Right renal cortex interstitium (tissue), 3 donors: ENCODE measurements at places on chromosomes 16 and 17. TPM values are rescaled to one million over a fixed set of nuclear protein-coding genes. Genes with fewer than 3 reads are reported as not detected.

NPIPB9 gene
- polyA plus RNA-seq = 1.8 TPM

TEKT5 gene
- polyA plus RNA-seq = 0.22 TPM

GRCh38 chr16:19499481-19499880 is 22.4 kb downstream of the GDE1 start:
- no peak for DNase-seq

DNA sequence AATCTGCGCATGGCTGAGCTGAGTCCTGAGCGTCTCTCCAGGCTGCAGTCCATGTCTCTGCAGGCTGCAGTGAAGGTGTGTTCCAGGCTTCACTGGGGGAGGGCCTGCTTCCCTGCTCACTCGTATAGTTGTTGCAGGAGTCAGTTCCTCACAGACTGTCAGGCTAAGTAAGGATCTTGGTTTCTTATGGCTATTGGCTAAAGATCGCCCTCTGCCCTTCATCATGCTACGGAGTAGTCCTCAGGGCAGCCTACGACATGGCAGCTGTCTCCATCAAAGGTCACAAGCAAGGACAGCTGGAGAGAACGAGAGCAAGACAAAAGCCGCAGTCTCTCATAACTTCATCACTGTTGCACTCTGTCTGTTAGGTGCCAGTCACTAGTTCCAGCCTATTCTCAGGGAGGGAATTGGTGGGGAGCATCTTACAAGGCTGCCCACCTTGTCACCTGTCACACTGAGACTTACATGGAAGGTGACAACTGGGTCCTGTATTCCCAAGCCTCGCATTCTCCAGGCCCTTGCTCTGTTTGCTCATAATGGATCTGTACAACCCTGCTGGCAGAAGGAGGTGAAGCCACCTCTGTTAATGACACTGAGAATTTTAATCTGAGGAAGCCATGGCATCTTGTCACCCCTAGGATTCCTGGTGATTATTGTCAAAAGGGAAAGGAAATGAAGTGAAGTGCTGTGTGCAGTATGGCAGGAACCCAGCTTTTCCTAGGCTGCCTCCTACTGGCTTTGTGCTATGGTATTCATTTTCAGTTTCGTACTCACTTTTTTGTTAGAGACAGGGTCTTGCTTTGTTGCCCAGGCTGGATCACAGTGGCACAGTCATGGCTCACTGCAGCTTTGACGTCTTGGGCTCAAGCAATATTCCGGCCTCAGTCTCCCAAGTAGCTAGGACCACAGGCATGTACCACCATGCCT is 43.4 kb downstream of the MFSD11 start:
- no peak for DNase-seq

DNA sequence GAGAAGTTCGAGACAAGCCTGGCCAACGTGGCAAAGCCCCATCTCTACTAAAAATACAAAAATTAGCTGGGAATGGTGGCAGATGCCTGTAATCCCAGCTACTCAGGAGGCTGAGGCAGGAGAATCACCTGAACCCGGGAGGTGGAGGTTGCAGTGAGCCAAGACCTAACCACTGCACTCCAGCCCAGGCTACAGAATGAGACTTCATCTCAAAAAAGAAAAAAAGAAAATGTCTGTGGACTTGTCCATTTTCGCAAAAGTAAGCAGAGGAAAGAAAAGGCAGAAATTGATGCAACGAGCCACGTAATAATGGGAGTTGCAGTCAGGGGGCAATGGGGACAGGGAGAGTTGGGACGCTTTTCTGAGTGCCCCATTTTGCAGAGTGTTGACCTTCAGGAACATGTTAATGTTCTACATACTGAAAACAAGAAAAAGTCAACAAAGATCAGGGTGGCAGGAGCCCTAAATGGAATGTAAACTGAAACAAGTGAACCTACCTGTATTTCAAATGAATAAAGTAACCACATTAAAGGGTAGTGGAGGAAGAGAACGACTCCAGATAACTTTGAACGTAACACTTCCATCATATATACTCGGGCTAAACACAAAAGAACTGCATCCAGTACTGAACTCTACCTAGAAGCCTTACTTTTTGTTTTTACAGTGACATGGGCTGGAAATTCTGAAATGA is 76.4 kb downstream of the CNGB1 start:
- DNase-seq = no peak

DNA sequence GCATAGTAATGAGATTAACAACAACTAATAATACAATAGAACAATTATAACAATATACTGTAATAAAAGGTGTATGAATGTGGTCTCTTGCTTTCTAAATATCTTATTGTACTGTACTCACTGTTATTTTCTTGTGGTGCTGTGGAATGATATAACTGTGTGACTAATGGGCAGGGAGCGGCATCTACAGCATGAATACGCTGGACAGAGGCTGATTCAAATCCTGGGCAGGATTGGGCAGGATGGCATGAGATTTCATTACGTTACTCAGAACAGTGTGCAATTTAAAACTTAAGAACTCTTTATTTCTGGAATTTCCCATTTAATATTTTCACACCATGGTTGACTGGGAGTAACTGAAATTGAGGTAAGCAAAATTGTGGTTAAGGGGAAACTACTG is 1239.8 kb upstream of the GOT2 start:
- DNase-seq = no peak

GRCh38 chr17:21085707-21086106 is 41.1 kb upstream of the DHRS7B start:
- DNase-seq = no peak

DNA sequence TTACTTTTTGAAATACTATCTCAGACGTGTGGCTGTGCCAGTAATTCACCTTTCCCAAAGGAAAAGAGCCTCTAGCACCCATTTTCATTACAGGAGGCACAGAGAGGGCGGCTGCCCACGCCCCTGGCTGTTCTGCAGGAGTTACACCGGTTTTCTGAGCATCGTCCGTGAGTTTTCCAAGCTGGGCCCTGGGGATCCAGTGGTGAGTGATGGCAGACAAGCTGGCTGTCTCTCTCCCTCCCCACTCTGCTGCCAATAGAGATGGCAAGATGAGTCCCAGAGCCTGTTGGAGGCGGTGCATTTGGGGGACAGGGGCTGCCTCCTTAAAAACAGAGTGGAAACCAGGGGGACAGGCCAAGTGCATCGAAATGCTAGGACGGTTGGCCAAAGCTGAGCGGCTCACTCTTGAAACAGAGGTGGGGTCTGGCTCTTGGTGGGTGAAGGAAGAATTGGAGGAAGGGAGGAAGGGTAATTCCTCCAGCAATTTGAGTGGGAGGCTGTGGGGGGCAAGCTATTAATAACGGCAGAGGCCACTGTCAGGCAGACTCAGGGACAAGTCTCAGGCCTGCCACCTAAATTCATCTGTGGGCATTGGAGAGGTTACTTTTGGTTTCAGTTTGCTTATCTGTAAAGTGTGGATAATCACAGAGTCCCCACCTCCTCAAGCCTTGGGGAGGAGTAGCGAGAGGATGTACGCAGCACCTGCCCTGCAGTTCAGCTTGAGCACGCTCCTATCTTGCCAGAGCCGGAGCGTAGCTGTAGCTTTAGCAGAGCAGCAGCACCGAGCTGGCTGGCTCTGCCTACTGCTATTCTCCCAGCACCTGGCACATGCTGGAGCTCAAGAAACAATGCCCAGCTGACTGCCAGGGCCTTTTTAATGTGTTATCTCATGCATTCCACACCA is 7.5 kb upstream of the NOS2 start:
- DNase-seq = no peak

- DNase-seq = no peak
Observed at GRCh38 chr17:55177855-55178217, 86.9 kb upstream of the HLF start.

FAM20A gene
- 12.3 TPM for polyA plus RNA-seq

DNA sequence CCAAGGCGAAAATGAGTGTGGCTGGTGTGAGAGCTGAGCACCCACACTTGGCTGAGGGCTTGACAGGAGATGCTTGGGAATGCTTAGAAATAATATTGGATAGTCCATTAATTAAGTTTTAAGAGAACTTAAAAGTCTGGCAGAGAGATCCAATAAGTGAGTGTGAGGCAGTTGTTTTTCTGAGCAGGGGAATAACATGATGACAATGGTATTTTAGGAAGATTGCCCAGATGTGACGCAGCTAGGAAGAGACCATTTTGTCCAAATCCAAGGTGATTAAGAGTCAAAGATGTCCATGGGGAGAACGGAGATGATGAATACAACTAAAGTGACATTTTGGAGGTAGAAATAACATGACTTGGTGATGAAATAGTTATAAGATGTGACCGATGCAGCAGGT is 102.8 kb upstream of the AXIN2 start:
- DNase-seq = no peak

DLX4 gene
- 0.28 TPM for polyA plus RNA-seq

- DNase-seq = no peak
Observed at GRCh38 chr16:56122251-56122650, 69.0 kb upstream of the GNAO1 start.

DNA sequence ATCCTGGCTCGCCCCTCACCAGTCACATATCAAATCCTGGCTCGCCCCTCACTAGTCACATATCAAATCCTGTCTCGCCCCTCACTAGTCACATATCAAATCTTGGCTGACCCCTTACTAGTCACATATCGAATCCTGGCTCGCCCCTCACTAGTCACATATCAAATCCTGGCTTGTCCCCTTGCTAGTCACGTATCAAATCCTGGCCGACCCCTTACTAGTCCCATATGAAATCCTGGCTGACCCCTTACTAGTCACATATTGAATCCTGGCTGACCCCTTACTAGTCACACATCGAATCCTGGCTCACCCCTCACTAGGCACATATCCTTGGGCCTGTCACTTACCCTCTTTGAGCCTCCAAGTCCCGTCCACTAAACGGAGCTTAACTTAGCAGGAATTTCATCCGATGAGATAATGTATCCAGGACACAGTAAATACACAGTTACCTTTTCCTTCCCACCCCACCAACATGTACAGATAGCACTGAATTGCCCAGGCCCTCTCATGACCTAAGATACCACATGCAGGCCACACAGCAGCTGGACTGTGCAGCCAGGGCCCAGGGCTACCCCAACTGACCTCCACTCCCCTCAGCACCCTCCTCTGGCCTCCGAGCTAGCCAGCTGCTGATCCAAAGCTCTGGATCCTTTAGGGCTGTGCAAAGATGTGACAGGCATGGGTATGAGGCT is 157.8 kb upstream of the RPH3AL start:
- DNase-seq = no peak

DNA sequence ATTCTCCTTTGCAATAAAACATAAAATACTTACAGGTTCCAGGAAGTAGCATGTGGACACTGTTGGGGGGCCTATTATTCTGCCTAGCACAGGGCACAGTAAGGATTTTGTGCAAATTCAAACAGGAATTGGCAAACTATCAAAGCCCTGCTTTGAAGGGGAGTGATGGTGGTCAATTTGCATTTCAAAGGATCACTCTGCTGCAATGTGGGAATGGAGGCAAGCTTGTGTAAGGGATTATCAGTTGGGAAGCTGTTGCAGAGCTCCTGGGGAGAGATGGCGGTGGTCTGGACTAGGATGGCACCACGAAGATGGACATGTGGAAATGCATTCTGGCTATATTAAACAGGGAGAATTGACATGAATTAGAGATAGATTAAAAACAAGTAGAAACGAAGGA is 990.7 kb upstream of the RBFOX1 start:
- DNase-seq = no peak

- no peak for DNase-seq
Observed at GRCh38 chr16:85056211-85056748, 28.7 kb downstream of the KIAA0513 start.

- DNase-seq = no peak
Observed at GRCh38 chr17:83202002-83203000, 122.9 kb downstream of the METRNL start.

GRCh38 chr17:58242171-58242784 is 3.9 kb downstream of the LPO start:
- no peak for DNase-seq

DNA sequence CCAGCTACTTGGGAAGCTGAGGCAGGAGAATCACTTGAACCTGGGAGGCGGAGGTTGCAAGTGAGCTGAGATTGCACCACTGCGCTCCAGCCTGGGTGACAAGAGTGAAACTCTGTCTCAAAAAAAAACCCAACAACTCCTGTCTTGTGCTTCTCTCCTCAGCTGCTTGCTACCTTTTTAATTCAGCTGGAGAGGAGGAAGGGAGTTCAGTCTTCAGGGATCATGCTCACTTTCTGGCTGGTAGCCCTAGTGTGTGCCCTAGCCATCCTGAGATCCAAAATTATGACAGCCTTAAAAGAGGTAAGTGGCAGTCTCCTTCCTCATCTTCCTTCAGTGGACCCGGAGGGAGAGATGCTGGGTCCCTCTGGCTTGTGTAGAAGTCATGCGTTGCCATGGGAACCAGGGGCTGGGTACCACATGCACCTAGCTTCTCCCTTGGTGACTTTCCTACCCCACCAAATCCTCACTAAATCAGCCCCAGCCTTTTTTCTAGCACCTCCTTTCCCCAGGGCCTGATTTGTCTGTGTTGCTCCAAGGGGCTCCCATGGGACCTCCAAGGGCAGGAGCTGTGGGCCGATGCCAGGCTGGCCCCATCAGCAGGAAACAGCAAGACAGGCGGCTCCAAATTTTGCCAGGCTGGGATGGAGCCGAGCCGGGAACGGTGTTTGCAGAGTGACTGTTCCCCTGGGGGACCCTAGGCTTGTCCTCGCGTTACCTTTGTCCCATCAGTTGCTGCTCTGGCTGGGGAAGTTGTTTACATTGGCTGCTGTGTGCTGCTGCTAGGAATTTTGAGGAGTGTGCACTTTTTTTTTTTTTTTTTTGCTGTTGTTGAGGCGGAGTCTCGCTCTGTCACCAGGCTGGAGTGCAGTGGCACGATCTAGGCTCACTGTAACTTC is 65.2 kb downstream of the ABCC1 start:
- DNase-seq = no peak

GRCh38 chr16:89409161-89409711 is 81.1 kb downstream of the ANKRD11 start:
- no peak for DNase-seq

MRPL10 gene
- polyA plus RNA-seq = 57.8 TPM

- DNase-seq = no peak
Observed at GRCh38 chr17:61669522-61669921, 78.5 kb upstream of the NACA2 start.

PROCA1 gene
- polyA plus RNA-seq = 5.2 TPM

- no peak for DNase-seq
Observed at GRCh38 chr16:86189934-86190333, 291.0 kb downstream of the IRF8 start.

ACSM3 gene
- polyA plus RNA-seq = 115 TPM

- DNase-seq = no peak
Observed at GRCh38 chr17:7156342-7156940, 22.7 kb downstream of the ASGR1 start.

DNA sequence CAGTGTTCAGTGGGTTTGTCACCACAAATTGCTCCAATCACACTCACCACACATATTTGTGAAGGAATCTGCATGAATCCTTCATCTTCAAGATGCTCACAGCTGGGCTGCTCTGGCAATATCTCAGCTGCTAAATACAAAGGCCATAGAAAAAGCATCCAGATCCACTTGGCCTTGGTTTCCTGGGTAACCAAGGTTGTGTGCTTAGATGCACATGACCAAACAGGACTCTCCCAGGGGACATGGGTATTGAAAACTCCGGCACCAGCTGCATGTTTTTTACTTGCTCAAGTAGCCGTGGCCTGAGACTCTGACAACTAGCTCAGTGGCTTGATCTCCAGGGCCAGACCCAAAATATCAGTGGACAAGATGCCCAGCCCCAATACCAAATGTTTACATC is 131.3 kb downstream of the CBLN1 start:
- DNase-seq = no peak

GRCh38 chr17:28575126-28575795 is 1.4 kb downstream of the ALDOC start:
- DNase-seq = no peak

GRCh38 chr16:26816885-26817571 is 249.7 kb upstream of the C16orf82 start:
- no peak for DNase-seq

SCNN1G gene
- polyA plus RNA-seq = 43.7 TPM

GRCh38 chr16:47156680-47157215 is 13.0 kb upstream of the NETO2 start:
- DNase-seq = no peak

- no peak for DNase-seq
Observed at GRCh38 chr17:4544135-4544950, 10.8 kb downstream of the MYBBP1A start.
